ENCODE measurements at places on chromosomes 7 and 10.

GRCh38 chr10:26831936-26832335 is 28.8 kb downstream of the ABI1 start:
- no peak for DNase-seq

- DNase-seq = no peak
Measured at GRCh38 chr7:953547-954327, 743 bp downstream of the ADAP1 start.

DNA sequence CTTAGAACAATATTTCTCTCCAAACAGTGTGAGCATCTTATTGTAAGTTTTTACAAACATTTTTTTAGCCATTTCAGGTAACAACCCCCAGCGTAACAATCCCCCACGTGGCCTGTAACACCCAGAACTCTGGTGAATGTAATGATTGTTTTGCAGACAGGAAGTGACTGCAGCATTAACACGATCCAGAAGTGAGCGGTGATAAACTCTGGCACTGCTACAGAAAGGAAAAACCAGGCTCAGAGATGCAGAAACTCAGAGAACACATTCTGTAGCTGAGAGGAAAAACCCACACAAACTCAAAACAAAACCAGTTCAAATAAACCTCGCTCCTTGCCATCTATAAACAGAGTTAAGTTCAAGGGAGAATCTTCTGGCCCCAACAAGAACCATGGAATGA is 285.7 kb downstream of the FGFR2 start:
- no peak for DNase-seq

DNA sequence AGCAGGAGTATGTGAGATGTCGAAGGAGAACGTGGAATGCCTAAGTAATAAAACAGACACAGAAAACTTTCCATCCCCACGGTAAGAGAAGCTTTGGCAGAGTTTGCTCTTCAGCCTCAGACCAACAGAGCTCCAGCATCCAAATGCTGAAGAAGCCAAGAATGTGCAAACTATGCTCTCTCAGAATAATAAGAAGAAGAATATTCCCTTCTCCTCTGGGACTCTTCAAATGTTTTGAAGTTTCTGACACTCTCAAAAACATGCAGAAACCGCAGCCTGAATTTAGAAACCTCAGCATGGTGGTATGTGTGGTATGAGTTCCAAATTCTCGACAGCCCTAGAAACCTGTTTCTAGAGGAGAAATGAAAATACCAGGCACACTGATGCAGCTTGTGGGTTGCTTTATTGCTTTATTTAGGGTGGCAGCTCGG is 113.3 kb downstream of the KCNMA1 start:
- no peak for DNase-seq

DNA sequence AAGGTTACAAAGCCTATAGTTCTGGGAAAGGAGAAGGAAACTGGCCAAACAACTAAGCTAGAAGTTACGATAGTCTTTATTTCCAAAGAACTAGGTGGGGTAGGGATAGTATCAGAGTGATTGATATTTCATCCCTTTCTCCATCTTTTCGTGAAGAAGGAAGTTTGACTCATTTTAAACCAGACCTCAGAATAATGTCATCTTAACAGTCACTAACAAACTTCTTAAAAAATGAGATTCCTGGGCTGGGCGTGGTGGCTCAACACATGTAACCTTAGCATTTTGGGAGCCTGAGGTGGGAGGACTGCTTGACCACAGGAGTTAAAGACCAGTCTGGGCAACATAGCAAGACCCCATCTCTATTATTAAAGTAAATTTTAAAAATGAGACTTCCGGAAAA is 69.4 kb downstream of the ARL4A start:
- no peak for DNase-seq

Measured in NCI-H748 treated with DMSO at 0.1 percent for 48 hours (cell line).